Spinal cord (tissue), 10 donors: ENCODE measurements at places on chromosomes 1 and 21. TPM values are rescaled to one million over a fixed set of nuclear protein-coding genes. Genes with fewer than 3 reads are reported as not detected.

Gene IVL
- not detected for total RNA-seq

DNA sequence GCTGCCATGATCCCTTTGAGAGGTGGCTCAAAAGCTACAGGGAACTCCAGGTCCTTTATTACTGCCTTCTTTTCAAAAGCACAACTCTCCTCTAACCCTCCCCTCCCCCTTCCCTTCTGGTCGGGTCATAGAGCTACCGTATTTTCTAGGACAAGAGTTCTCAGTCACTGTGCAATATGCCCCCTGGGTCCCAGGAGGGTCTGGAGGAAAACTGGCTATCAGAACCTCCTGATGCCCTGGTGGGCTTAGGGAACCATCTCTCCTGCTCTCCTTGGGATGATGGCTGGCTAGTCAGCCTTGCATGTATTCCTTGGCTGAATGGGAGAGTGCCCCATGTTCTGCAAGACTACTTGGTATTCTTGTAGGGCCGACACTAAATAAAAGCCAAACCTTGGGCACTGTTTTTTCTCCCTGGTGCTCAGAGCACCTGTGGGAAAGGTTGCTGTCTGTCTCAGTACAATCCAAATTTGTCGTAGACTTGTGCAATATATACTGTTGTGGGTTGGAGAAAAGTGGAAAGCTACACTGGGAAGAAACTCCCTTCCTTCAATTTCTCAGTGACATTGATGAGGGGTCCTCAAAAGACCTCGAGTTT is 3.1 kb downstream of the BTG2 start:
- no peak for DNase-seq
- no peaks in the 10 kb centered on the region for H3K27me3 ChIP-seq
- peak overlapping the region; percentile 94 for H3K4me3 ChIP-seq
- H3K36me3 ChIP-seq = peaks cover 13% of the 10 kb centered on the region
- H3K4me1 ChIP-seq = peaks cover 41% of the 10 kb centered on the region
- peak overlapping the region; percentile 57 for H3K27ac ChIP-seq

- H3K36me3 ChIP-seq = peaks cover 19% of the 10 kb centered on the region
- no peak overlapping the region for H3K27ac ChIP-seq
- H3K4me3 ChIP-seq = no peak overlapping the region
- H3K4me1 ChIP-seq = peaks cover 5% of the 10 kb centered on the region
- no peaks in the 10 kb centered on the region for H3K27me3 ChIP-seq
- no peak for DNase-seq
These were observed 22.2 kb upstream of the STRIP1 start for GRCh38 chr1:110012100-110012780.

- H3K4me1 ChIP-seq = no peaks in the 10 kb centered on the region
- H3K4me3 ChIP-seq = no peak overlapping the region
- DNase-seq = no peak
- no peaks in the 10 kb centered on the region for H3K27me3 ChIP-seq
- no peaks in the 10 kb centered on the region for H3K36me3 ChIP-seq
These were observed 20.6 kb upstream of the USP24 start for GRCh38 chr1:55235722-55236121.

Gene TEKT2
- 13.5 TPM for total RNA-seq
